ENCODE measurements at places on chromosomes 13 and 19.

GRCh38 chr13:28306325-28306724 lies 168.0 kb downstream of the PAN3 start:
- no peak overlapping the region for H3K4me3 ChIP-seq
- H3K36me3 ChIP-seq: no peaks in the 10 kb centered on the region
- no peaks in the 10 kb centered on the region for H3K27me3 ChIP-seq
- H3K4me1 ChIP-seq: no peaks in the 10 kb centered on the region
- no peak overlapping the region for H3K27ac ChIP-seq

- no peak overlapping the region for H3K4me3 ChIP-seq
- no peaks in the 10 kb centered on the region for H3K4me1 ChIP-seq
- no peak for DNase-seq
- no peaks in the 10 kb centered on the region for H3K27me3 ChIP-seq
Observed at GRCh38 chr19:53819861-53820260, 4.3 kb downstream of the NLRP12 start.

DNA sequence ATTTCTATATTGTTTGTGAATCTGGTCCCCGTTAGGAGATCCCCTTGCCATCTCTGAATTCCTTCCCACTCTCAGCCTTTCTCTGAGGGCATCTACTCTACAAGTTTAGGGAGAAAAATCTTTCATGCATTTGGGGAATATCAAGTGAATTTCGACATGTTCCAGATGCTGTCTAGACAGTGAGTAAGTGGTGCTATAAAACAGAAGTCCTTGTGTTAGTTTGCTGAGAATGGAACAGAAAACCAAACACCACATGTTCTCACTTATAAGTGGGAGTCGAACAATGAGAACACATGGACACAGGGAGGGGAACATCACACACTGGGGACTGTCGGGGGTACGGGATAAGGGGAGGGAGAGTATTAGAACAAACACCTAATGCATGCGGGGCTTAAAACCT lies 5.1 kb downstream of the OR7A10 start:
- H3K4me3 ChIP-seq: no peak overlapping the region
- H3K27ac ChIP-seq: no peak overlapping the region
- H3K36me3 ChIP-seq: no peaks in the 10 kb centered on the region
- DNase-seq: no peak
- no peaks in the 10 kb centered on the region for H3K4me1 ChIP-seq

GRCh38 chr13:41930154-41930553 lies 30.8 kb downstream of the VWA8 start:
- H3K36me3 ChIP-seq: no peaks in the 10 kb centered on the region
- H3K4me1 ChIP-seq: no peaks in the 10 kb centered on the region
- H3K27me3 ChIP-seq: no peaks in the 10 kb centered on the region
- no peak overlapping the region for H3K4me3 ChIP-seq
- no peak for DNase-seq

DNA sequence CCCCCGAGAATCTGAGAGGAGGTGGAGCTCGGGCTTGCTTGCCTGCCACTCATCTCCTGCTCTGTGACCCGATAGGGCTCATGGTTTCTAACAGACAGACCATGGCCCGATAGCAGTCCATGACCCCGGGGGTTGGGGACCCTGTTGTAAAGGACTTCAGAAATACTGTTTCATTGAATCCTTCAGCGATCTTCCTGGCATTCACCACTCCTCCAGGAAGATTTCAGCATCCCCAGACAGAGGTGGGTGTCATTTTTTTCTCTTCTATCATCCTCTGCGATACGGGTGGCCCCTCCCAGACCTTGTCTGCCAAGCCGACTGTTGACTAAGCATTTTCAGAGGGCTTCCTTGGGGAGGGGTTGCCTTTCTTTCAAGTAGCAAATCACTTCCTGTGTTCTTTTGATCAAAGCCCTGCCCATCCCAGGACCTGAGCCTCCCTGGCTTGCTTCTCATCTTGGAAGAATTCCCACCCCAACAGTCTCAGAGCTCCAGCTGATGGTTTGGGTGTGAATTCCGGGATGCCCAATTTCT lies 1.7 kb downstream of the MYO1F start:
- no peaks in the 10 kb centered on the region for H3K36me3 ChIP-seq
- H3K4me1 ChIP-seq: no peaks in the 10 kb centered on the region
- no peak for DNase-seq

- peak; percentile 97 for DNase-seq
- no peaks in the 10 kb centered on the region for H3K27me3 ChIP-seq
- H3K36me3 ChIP-seq: peaks cover 36% of the 10 kb centered on the region
- H3K4me3 ChIP-seq: no peak overlapping the region
Observed at GRCh38 chr19:49987159-49987698, 26.3 kb upstream of the SIGLEC11 start.

GRCh38 chr13:28490061-28490460 lies 4.9 kb downstream of the FLT1 start:
- no peak overlapping the region for H3K27ac ChIP-seq
- no peak for DNase-seq
- H3K36me3 ChIP-seq: no peaks in the 10 kb centered on the region

GRCh38 chr13:29835280-29836061 lies 14.9 kb downstream of the UBL3 start:
- H3K36me3 ChIP-seq: no peaks in the 10 kb centered on the region
- DNase-seq: no peak
- H3K4me3 ChIP-seq: no peak overlapping the region
- no peaks in the 10 kb centered on the region for H3K4me1 ChIP-seq

- no peak overlapping the region for H3K4me3 ChIP-seq
- no peaks in the 10 kb centered on the region for H3K36me3 ChIP-seq
- DNase-seq: no peak
- peak overlapping the region; percentile 86 for H3K27ac ChIP-seq
- H3K4me1 ChIP-seq: no peaks in the 10 kb centered on the region
Observed at GRCh38 chr19:35757231-35757748, 461 bp upstream of the HSPB6 start.

DNA sequence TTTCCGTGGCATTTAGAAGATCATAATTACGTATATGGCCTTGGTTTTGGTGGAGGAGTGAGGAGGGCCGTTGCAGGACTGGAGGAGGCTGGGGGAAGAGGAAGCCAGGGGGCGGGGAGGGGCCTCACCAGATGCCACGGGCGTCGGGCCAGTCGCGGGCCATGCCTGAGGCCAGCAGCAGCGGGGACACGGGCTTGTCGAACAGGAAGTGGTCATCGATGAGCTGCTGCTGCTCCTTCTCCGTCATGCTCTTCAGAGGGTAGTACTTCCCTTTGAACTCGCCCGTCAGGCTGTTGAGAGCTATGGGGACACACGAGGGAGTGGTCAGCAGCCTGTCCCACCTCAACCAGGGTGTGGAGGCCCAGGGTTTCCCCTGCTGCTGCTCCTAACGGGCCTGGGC lies 11.1 kb downstream of the CKM start:
- DNase-seq: peak; percentile 35
- no peak overlapping the region for H3K4me3 ChIP-seq
- no peaks in the 10 kb centered on the region for H3K4me1 ChIP-seq
- peaks cover 2% of the 10 kb centered on the region for H3K27me3 ChIP-seq

DNA sequence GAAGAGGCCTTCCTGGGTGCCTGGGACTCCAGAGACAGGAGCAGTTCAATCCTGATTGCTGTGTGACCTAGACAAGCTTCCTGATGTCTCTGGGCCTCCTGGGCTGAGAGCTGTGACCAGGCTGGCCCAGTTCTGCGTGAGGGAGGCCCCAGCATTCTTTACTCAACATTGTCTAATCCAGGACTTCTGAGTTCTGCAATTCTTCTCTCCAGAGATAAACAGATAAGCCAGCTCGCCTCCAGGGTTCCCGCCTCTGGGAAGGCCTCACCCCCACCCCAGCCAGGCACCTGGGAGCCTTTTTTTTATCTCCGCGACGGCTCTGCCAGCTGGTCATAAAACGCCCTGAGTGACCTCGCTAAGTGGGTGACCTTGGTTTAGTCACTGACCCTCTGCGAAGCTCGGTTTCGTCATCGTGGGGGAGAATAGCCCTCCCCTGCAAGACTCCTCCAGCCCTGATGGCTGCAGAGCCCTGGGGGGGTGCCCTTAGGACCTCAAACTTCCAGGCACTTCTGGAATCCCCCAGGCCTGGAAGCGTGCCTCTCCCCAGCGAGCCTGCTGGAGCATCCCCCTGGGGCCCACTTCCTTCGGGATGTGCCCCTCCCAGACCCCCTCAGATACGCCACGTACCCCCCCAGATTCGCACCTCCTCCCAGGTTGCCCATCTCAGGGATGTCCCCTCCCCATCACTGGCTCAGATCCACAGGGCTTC lies 1.9 kb downstream of the SULT2B1 start:
- peak; percentile 40 for DNase-seq
- no peaks in the 10 kb centered on the region for H3K36me3 ChIP-seq
- H3K4me1 ChIP-seq: peaks cover 2% of the 10 kb centered on the region

DNA sequence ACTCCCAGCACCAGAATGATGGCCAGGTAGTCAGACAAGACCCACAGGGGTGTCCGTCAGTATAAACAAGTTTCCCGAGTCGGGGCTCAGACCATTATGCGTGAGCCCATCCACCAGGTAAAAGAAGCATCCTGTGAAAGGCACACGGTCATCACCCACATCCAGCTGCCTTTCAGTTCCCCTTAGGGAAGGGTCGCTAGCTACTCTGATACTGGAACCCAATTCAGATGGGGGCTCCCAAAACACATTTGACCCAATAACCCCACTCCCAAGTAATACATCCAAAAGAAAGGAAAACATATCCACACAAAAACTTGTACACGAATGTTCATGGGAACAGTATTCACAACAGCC lies 66.8 kb downstream of the STK24 start:
- DNase-seq: no peak
- H3K4me3 ChIP-seq: no peak overlapping the region
- peaks cover 10% of the 10 kb centered on the region for H3K4me1 ChIP-seq

DNA sequence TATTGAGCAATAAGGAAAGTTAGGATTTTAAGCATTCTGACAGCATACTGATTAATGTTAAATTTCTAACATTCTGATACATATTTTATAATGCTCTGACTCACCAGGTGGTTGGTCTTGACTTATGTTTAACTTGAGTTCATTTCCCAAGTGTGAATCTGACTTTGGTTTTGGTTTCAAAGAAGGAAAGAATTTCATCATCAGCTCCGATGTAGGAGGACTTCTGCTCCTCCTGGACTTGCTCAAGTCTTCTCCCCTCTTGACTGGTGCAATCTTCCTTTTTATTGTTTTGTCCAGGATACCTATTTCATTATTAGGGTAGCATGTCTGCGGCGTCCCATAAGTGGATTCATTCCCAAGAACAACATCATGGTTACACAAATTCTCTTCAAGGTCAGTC lies 141.3 kb downstream of the RNF17 start:
- H3K4me1 ChIP-seq: no peaks in the 10 kb centered on the region
- H3K27me3 ChIP-seq: no peaks in the 10 kb centered on the region
- H3K27ac ChIP-seq: no peak overlapping the region

DNA sequence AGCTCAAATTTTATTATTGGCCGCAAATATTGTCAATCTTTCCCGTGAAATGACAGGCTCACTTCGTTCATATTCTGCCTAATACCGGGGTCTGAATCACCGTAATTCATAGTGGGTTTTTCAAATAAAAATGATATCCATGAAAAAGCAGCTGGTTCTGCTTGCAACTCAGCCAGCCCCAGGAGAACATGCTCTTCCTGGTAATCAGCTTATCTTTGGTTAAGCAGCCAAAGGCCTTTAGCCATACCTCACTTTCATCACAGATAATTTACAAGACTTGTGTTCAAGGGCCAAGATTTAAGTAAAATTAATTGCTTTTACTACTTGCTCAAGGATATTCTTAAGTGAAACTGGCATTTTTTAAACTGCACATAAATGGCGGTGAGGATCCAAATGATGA lies 22.5 kb downstream of the RNASEH2B start:
- no peak overlapping the region for H3K27ac ChIP-seq
- no peaks in the 10 kb centered on the region for H3K4me1 ChIP-seq
- no peak overlapping the region for H3K4me3 ChIP-seq
- peaks cover 2% of the 10 kb centered on the region for H3K36me3 ChIP-seq
- DNase-seq: no peak
- no peaks in the 10 kb centered on the region for H3K27me3 ChIP-seq

DNA sequence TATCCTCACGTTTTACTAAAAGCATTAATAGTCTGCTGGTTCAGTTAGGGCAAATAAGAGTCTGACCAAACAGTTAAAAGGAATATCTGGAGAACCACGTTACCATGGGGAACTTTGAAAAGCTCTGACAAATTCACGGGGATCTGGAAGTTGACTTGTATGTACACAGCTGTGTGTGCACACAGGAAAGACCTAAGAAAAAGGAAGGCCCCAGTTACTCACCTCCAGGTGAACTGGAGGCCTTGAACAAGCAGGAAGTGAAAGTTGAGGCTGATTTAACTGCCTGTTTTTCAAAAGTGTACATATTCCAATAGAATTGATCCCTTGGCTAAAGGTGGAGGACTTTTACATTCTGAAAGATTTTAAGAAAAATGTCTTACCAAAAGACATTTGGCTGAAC lies 1891.6 kb upstream of the PCDH20 start:
- DNase-seq: no peak
- H3K4me1 ChIP-seq: no peaks in the 10 kb centered on the region
- no peaks in the 10 kb centered on the region for H3K27me3 ChIP-seq
- H3K36me3 ChIP-seq: no peaks in the 10 kb centered on the region
- no peak overlapping the region for H3K4me3 ChIP-seq

DNA sequence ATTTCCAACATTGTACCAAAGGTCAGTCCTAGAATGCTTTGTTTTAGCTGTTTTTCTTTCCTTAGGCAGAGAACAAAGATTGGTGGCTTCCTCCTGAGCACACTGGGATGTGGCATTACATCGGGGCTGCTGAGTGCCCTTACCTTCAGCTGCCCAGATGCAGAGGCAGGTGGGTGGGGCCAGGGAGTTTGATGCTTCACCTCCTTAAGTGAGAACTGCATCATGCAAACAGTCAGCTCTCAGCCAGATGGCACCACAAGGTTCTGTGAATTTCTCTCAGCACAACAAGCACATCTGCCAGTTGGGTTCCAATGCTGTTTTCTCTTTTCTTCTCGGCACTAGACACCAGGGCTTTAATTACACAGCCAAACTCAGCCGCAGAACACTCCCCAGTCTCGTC lies 87.4 kb upstream of the UBL3 start:
- H3K27ac ChIP-seq: no peak overlapping the region
- no peaks in the 10 kb centered on the region for H3K4me1 ChIP-seq
- H3K4me3 ChIP-seq: no peak overlapping the region
- no peaks in the 10 kb centered on the region for H3K36me3 ChIP-seq

DNA sequence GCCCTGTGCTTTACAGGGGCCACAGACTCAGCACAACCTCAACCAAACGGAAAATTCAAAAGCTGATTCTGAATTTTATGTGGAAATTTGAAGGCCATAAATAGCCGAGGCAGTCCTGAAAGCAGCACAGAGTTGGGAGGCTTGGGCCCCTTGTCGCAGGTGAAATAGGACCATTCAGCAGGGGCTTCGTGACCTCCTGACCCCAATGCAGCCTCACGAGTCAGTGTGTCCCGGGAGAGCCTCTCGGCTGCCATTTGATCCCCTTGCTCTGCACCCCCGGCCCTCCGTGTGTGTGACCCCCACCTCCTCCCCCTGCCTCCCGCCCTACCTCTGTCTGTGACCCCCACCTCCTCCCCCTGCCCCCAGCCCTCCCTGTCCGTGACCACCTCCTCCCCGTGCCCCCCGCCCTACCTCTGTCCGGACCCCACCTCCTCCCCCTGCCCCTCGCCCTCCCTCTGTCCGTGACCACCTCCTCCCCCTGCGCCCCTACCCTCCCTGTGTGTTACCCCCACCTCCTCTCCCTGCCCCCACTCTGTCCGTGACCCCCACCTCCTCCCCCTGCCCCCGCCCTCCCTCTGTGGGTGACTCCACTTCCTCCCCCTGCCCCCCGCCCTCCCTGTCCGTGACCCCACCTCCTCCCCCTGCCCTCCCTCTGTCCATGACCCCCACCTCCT lies 41.7 kb upstream of the TFDP1 start:
- no peak overlapping the region for H3K27ac ChIP-seq
- no peaks in the 10 kb centered on the region for H3K27me3 ChIP-seq
- no peaks in the 10 kb centered on the region for H3K4me1 ChIP-seq
- DNase-seq: peak; percentile 68
- no peak overlapping the region for H3K4me3 ChIP-seq

GRCh38 chr13:80039000-80039399 lies 301.9 kb downstream of the SPRY2 start:
- no peaks in the 10 kb centered on the region for H3K27me3 ChIP-seq
- no peak overlapping the region for H3K4me3 ChIP-seq
- no peaks in the 10 kb centered on the region for H3K4me1 ChIP-seq
- no peaks in the 10 kb centered on the region for H3K36me3 ChIP-seq
